ENCODE measurements at places on chromosomes 12 and 14.
A peak's percentile ranks its signal among the peaks of the same experiment; 100 is the strongest.

DNA sequence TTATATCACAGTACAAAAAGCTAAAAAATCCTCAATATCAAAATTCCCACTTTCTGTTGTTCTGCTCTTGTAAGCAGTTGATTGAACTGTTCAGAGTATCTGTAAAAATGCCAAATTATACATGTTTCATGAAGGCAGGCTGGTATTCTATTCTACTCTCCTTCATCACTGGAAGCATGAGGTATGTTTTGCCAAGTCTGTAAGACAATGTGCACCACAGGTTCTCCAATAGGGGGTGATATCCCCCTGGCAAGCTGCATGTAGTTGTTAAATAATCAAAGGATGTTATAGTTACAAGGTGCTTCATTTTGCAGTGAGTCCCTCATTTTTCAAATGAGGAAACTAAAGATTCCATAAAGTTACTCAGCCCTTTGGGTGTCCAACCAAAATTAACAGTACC lies 15.1 kb upstream of the NEK9 start:
- DNase-seq: no peak

DNA sequence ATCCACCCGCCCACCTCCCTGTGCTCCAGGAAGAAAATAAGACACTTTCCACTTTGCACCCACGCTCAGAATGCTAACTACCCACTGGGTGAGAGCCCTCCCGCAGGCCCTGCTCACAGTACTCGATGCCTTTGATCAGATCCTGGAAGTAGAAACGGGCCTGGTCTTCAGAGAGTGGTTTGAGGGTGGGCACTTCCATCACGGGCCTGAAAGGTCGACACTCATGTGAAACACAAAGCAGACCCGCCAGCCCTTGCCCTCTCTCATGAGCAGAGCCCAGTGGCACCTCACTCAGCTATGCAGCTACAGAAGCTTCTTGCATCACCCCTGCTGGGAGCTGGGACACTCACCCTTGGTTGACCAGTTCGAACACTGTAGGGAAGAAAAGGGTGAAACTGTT lies 41.1 kb downstream of the CAMKK2 start:
- DNase-seq: no peak

DNA sequence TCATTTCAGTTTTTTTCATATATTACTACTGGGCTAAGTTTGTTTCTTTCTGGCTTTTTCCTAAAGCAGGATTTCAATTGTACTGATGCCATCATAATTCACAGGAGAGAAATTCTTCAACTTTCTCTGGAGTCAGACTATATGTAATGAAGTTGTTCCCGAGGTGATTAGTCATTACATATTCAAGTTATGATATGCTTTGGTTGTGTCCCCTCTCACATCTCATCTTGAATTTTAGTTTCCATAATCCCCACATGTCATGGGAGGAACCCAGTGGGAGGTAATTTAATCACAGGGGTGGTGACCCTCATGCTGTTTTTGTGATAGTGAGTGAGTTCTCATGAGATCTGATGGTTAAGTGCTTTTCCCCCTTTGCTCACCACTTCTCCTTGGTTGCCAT lies 227.5 kb upstream of the LRIG3 start:
- no peak for DNase-seq

GRCh38 chr12:1560704-1561103 lies 33.7 kb downstream of the FBXL14 start:
- no peak for DNase-seq

DNA sequence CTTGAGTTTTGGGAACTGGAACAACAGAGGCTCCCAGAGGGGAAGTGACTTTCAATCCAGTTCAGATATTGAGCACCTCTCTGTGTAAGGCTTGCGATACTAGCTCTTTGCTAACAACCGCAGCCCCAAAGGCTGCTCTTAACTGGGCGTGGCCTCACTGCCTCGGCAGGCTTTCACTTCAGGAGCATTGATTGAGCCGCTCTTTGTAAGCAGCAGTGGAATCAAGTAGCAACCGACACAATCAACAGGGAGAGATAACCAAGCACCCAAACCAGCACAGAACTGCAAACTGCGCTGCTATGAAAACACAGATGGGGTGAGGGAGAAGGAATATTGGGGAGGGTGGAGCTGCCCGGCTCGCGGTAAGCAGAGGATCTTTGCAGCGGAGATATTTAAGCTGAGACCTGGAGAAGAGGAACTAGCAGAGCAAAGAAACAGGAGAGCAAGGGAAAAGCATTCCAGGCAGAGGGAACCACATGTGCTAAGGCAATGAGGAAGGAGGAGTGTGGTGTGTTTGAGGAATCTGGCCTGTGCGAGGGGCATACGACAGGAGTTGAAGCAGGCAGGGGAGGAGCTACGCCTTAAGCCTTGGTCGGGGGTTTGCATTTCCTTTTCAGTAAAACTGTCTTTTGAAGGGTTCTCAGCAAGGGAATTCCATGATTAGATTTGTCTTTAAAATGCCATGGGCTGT lies 17.3 kb upstream of the YY1 start:
- peak; percentile 83 for DNase-seq

DNA sequence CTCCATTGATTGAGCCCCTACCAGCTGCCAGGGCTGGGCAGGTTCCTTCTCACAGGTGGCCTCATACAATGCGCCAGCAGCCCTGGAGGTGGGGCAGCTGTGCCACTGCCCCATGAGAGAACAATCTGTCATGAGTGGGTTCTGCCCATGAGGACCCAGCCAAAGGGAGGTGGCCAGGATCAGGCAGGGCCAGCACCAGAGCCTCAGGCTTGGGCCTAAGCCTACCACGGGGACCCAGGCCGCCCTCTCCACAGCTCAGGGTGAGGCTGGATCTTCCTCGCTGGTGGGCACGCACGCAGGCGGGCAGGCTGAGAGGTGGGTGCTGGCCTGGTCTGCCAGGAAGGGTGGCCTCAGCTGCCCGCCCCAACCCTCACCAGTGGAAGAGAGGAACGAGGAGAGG lies 110.7 kb downstream of the KIF26A start:
- DNase-seq: no peak

GRCh38 chr14:52733824-52734223 lies 3.9 kb downstream of the STYX start:
- DNase-seq: no peak

- DNase-seq: no peak
Observed at GRCh38 chr12:6370994-6371754, 4.2 kb downstream of the SCNN1A start.

DNA sequence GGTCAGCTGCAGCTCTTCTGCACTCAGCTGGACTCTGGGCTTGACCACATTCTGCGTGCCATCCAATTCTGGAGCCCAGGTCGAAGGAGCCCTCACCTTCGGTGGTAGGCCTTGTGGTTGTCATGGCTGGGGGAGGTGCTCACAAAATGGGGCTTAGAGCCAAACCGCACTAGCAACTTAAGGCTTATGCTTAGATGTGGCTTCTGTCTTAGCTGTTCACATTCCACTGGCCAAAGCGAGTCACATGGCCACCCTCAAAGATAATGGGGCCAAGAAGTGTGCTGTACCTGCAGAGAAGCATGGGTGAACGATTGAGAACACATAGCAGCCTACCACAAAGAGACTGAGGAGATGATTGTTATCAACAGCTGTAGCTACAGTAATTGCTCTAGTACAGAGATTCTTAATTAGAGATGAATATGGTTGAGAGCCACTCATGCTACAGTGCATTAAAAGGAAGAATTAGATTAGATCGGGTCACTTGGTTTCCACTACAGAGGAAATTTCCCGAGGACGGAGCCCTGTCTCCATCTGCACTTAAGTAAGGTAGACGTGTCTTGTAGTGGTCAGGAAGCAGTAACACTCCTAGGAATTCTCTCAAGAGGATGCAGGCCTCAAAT lies 334.6 kb upstream of the FKBP4 start:
- DNase-seq: no peak

- DNase-seq: no peak
Observed at GRCh38 chr14:68440820-68441219, 352.0 kb downstream of the ZFP36L1 start.

GRCh38 chr12:48016373-48017020 lies 12.2 kb upstream of the COL2A1 start:
- DNase-seq: no peak

GRCh38 chr12:76666290-76666835 lies 97.6 kb upstream of the ZDHHC17 start:
- DNase-seq: no peak

GRCh38 chr12:30296486-30296885 lies 399.2 kb downstream of the IPO8 start:
- DNase-seq: peak; percentile 24

GRCh38 chr14:24398293-24398652 lies 530 bp upstream of the NYNRIN start:
- DNase-seq: peak; percentile 25

- no peak for DNase-seq
Observed at GRCh38 chr14:101824339-101824727, 62.8 kb downstream of the PPP2R5C start.

- no peak for DNase-seq
Observed at GRCh38 chr12:45260104-45260815, 44.4 kb downstream of the ANO6 start.

GRCh38 chr14:100289916-100290606 lies 16.2 kb downstream of the SLC25A29 start:
- no peak for DNase-seq

DNA sequence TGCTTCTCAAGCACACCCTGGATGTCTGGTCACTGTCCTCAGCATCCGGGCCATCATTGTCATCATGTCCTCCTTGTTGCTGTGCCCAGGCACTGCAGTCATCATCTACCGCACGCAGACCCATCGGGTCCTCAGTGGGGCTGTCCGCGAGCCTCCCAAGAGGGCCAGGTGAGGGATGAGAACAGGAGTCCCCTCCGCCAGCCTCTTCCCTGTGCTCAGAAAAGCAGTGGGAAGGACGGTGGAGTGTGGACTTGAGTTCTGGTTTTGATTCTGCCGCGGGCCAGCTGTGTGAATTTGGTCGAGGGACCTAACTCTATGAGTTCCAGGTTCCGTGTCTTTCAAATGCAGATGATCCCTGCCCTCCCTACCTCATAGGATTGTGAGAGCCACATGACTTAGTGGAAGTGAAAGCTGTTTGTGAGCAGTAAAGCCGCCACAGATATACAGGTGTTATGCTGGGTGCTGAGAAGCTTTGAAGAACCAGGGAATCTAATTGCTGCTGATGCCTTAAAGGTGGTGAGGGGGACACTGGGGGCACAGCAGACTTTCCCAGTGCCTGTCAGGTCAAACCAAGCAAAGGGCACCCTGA lies 122.9 kb upstream of the RAP1B start:
- DNase-seq: no peak

DNA sequence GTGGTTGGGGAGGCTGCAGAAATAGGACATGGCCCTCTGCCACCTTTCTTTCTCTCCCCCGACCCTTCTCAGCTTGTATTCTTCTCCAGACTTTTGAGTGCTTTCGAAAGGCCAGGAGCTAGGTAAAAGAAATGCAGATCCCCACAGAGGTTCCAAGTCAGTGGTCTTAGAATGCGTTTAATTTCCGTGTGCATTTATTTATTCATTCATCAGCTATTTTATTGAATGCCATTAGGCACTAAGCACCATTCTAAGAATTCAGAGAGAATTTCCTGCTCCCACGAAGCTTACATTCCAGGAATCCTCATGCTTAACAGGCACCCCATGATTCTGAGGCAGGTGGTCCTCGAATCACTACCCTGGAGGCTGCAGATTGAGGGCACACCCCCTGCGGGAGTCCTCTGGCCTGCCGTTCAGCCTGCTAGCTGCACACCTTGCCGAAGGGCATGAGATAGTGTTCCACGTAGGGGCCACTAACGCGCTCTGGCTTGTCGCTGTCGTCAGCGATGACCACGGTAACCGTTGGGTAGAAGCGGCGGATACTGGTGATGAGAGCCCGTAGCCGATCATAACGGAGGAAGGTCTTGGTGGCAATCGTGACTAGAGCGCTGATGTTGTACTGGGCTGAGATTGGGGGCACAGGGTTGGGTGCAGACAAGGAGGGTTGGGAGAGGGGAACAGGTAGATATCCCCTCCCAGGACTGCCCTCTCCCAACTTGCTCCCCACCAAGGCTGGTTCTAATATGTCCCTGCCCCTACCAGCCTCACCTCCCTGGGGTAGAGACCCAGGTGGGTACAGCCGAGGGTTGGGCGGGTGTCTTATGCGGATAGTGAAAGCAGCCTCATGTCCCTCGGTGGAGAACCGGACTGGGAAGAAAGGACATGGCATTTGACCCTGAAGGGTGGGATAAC lies 4.5 kb downstream of the B4GALNT1 start:
- no peak for DNase-seq

DNA sequence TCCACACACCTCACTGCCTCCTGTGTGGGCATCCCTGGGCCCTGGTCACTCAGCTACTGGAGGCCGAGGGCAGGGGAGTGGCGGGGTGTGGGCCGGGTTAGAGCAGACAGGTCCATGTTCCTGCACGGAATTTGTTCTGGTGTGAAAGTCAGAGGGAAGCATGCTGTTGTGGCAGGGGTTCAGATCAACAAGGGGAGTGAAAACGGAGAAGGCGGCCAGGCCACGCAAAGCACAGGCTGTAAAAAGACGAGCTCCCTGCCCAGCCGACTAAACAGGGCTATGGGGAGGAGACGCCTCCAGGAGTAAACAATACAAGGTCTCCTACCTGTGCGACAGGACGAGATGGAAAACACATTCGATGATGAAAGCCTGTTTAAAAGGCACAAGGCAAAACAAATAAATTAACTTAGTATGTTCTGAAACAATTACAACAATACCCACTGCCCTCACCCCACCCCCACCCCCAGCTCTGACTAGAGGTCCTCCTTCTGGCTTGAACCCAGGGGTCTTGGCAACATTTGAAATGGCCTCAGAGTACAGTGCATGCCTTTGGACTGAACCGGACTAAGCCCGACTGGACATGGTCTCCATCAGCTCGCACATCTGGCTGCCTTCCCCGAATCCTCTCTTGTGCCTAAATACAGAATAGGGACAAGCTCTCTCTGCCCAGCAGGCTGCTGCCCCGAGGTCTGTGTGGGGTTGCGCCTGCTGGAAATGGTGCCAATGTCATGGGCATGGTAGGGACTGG lies 274.9 kb upstream of the DIO3 start:
- no peak for DNase-seq

DNA sequence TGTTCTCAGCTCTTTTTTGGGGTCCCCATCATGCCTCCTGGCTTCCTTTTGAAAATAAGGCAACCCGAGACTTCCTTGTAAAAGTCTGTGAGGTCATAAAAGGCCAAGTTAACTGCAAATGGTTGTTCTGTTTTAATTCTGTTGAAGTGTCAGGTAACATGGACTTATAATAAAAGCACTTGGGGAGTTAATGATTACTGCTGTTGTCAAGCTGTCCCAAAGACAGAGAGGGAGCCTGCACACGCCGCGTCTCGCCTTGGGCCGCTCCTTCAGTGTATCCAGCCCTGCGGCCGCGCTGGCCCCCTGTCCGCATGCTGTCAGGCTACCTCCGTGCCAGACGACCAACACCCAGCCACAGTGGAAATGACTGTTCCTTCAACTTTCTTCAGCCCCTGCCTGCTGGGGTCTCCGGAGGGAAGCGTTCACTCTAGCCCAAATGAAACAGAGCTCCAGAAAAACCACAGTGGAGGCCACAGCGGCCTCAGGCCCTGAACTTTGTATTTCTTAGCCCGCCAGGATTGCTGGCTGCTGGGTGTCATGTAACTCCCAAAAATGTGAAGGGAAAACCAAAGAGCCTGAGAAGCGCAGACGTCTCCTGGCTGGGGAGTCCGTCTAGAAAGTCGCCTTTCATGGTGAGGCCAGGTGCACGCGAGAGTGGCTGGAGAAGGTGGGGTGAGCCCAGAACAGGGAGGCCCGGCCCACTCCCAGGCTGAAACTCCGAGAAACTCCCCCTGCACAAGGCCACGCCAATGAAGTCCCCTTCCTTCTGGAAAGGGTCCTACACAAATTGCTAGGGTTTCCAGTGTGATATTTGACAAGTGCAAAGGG lies 189.1 kb downstream of the ZFP36L1 start:
- DNase-seq: peak; percentile 82
